ENCODE measurements at places on chromosomes 4 and X.

- no peak for DNase-seq
These were observed 153.8 kb downstream of the AREG start for GRCh38 chr4:74598611-74599325.

GRCh38 chr4:122747883-122748282 is 15.4 kb downstream of the BBS12 start:
- no peak for DNase-seq

GRCh38 chrX:132676102-132676501 is 187.3 kb upstream of the MBNL3 start:
- DNase-seq = no peak

DNA sequence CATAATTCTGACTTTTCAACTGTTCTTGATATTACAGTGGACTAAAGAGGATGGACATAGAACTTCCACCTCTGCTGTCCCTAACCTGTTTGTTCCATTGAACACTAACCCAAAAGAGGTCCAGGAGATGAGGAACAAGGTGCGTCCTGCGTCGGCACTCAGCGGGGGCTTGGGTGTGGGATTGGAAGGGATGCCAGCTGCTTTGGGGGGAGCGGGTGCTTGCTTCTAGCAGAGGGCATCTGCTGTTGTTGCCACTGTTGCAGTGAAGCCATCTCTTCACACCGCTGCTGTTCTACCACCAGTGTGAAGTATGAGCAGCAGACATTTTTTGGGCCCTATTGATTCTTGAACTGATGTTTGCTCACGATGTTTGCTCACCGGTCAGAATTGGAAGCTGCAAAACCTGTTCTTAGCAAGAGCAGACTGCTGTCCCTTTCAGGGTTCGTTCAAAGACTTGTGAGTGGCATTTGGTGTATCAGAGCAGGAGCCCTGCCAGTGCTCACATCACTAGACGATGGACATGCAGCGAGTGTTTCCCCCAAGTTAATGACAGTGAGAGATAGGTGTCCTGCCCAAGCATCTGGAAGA is 55.4 kb downstream of the NOP14 start:
- DNase-seq = no peak

DNA sequence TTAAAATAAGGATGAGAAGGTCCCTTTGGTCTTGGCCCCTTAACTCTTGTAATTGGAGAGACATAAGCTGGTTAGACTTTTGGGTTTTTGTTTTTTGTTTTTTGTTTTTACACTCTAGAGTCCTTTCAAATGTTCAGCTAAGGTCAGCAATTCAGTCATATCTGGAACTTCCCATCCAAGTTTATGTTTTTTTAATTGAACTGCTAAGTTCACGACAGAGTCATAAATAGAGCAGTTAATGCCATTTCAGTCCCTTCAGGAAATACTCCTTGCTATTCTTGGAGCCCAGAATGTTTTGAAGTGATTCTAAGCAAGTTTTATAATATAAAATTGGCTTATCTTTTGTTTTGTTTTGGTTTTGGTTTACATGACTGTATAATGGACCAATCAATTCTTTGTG is 329.4 kb upstream of the PABPC4L start:
- no peak for DNase-seq

- DNase-seq = peak; percentile 76
These were observed 581 bp upstream of the STK32B start for GRCh38 chr4:5050520-5051277.

- peak; percentile 56 for DNase-seq
These were observed 4.0 kb upstream of the PCDH7 start for GRCh38 chr4:30716158-30716557.
